ENCODE measurements at places on chromosomes 2 and 18. TPM values are rescaled to one million over a fixed set of nuclear protein-coding genes. Genes with fewer than 3 reads are reported as not detected.

NEB gene
- 0.05 TPM for total RNA-seq

FKBP7 gene
- total RNA-seq = 2.9 TPM

GALR1 gene
- total RNA-seq = not detected

IL36G gene
- not detected for total RNA-seq

PRSS56 gene
- not detected for total RNA-seq

IGFBP2 gene
- total RNA-seq = 11.1 TPM

BOK gene
- total RNA-seq = not detected

SCYGR4 gene
- total RNA-seq = not detected

UGT1A3 gene
- not detected for total RNA-seq

CNDP1 gene
- not detected for total RNA-seq

ATG16L1 gene
- total RNA-seq = 42.4 TPM

SIX2 gene
- total RNA-seq = not detected

GPC1 gene
- total RNA-seq = 6.2 TPM

TUBB8B gene
- total RNA-seq = not detected

BOLL gene
- total RNA-seq = 0.51 TPM

BCL11A gene
- total RNA-seq = not detected

TXNDC2 gene
- 0.26 TPM for total RNA-seq

SDC1 gene
- 0.26 TPM for total RNA-seq

TNFAIP6 gene
- not detected for total RNA-seq

LOXHD1 gene
- not detected for total RNA-seq

METTL21A gene
- total RNA-seq = 36.1 TPM

ITGB6 gene
- total RNA-seq = not detected

FOXD4L1 gene
- total RNA-seq = 0.32 TPM

EVX2 gene
- not detected for total RNA-seq

NLRC4 gene
- 0.07 TPM for total RNA-seq

ARMC9 gene
- 3.8 TPM for total RNA-seq

Data from activated T-helper 1 cell treated with anti-CD3 and anti-CD28 coated beads, Interleukin-12 subunit alpha, Interleukin-12 subunit beta, Interleukin-2, Interleukin-4 antibody, amounts not matched to agents 30 ng/mL and 10 ng/mL and 1 ng/mL, durations not matched to agents 14 hours and 24 hours and 36 hours (primary cell).